ENCODE measurements at places on chromosomes 11 and 22.

DNA sequence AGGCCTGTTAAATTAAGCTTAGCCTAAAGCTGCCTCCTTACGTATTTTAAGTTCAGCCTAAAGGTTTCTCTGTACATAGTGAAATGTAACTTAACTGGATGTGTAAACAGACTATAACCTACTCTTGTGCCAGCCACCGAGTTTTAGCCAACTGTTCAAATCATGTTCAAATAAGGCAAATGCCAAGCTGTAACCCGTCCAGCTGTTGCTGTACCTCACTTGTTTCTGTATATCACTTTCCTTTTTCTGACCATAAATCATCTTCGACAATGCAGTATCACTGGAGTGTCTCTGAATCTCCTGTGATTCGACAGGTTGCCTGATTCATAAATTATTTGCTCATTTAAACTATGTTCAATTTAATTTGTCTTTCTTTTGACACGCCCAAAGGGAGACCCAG is 4.0 kb upstream of the PLAAT5 start:
- DNase-seq, result no peak

DNA sequence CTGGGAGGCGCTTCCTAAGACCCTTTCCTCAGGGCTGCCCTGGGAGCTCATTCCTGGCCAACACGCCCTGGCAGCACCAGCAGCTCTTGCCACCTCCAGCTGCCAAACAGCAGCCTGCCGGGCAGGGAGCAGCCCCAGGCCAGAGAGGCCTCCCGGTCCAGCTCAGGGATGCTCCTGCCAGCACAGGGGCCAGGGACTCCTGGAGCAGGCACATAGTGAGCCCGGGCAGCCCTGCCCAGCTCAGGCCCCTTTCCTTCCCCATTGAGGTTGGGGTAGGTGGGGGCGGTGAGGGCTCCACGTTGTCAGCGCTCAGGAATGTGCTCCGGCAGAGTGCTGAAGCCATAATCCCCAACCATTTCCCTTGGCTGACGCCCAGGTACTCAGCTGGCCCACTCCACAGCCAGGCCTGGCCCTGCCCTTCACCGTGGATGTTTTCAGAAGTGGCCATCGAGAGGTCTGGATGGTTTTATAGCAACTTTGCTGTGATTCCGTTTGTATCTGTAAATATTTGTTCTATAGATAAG is 7.6 kb downstream of the SLC39A13 start:
- no peak for DNase-seq

DNA sequence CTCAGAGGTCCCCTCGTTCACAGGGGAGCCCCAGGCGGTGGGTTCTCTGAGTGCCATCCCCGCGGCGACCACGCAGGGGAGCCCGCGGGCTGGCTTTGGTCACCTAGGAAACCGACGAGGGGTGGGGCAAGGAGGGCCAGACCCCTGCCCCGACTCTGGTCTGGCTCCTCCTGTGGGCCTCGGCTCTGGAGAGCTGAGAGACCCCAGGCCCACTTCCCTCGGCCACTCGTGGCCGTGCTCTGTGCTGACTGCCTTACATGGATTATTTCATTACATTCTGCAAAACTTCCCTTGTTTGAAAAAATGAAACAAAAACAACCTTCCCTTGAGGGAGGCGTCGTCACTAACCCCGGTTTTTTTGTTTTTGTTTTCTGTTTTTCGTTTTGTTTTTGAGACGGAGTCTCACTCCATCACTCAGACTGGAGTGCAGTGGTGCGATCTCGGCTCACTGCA is 15.1 kb upstream of the CYTH4 start:
- no peak for DNase-seq

- no peak for DNase-seq
These were observed 489.4 kb upstream of the CADM1 start for GRCh38 chr11:115993590-115993989.

DNA sequence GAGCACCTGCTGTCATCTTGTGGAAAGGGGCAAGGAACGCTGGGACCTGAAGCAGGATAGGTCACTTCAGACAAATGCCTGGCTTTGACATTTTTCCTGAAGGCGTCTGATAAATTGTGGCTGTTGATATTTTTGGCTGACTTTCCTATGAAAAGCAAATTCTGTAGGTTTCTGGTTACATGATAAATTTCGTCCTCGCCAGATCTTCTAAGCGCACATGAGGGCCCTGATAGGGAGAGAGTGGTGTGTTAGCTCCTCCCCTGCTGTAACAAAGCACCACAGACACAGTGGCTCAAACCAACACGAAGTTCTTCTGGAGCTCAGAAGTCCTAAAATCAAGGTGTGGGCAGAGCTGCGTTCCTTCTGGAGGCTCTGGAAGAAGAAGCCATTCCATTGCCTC is 19.6 kb downstream of the APOL4 start:
- DNase-seq, result no peak

Data from activated CD8-positive, alpha-beta memory T cell treated with anti-CD3 and anti-CD28 coated beads for 1 hour (primary cell).